Central memory CD4-positive, alpha-beta T cell (primary cell): ENCODE measurements at places on chromosomes 5 and 9.

DNA sequence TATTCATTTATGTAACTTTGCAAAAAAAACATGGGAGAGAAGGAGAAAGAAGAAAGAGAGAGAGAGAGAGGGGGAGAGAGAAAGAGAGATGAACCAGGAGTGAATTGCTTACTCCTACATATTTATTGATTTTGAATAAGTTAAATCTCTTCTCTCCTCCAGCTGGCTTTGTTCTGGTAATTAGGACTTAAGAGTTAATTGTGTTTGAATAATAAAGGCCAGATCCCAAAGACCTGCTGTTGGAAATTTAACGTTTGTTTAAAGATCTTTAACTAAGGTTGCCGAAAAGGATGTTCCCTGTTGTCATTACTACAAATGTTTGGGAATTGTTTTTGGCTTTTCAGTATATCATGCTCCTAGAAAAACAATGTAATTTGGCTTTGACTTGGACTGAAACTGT is 473.0 kb downstream of the TUSC1 start:
- no peak for DNase-seq

DNA sequence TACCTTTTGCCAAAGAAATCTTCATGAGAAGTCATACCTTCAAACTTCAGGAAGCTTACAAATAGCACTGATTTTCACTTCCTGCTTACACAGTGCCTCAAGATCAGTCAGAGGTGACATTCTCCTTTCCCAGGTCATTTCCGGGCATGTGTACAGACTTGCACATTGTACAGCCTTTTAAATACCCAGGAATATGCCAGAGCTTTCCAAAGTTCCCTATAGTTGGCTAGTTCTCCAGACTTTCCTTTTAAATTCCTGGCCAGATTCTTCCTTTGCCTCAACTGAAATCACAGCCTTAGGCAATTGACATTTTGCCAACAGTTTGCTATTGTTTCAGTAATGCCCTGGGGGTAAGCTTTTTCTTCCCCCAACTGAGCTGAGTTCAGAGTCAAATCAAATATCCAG is 47.2 kb downstream of the RFX3 start:
- peak; percentile 29 for DNase-seq

DNA sequence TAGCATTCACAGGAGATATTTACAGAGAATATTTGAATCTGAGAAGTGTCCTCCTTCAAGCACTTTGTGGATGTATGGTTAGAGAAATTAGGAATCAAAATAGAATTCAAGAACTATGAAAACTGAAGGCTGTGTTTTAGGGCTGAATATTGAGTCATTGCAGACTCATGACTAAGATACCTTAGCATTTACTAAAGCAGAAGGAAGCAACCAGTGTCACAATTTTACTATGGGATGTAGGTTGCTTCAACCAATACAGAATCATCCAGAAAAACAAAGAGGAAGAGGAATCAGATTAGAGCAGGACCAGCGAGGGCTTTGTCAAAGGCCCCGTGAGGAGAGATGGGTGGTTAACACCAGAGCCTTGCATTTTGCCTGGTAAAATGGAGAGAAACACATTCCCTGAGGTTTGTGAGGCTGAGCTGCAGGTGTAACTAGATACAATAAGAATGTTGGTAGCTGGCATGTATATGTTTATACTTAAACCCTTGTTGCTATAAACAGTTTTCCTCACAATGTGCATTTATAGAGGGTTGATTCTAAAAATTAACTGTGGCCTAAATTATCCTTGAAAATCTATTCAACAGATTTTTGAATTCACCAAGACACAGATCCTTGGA is 518.1 kb downstream of the AGTPBP1 start:
- no peak for DNase-seq

DNA sequence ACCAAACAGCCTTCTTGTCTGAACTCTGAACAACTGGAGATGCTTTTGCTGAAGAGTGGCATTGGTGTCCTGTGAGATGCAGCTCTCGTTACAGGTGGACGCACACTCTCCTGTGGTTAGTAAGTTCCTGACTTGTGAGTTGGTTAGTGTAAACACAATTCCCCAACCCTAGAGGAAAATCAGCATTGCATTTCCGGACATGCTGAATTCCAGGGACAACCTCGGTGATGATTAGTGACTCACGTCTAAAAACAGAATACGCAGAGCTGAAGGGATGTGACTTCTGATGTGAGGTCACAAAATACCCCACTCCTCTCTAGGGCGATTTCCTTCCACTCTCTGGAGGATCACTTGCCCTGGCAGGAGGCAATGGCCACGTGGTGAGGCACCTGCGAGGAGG is 5.0 kb downstream of the OR2V2 start:
- no peak for DNase-seq

DNA sequence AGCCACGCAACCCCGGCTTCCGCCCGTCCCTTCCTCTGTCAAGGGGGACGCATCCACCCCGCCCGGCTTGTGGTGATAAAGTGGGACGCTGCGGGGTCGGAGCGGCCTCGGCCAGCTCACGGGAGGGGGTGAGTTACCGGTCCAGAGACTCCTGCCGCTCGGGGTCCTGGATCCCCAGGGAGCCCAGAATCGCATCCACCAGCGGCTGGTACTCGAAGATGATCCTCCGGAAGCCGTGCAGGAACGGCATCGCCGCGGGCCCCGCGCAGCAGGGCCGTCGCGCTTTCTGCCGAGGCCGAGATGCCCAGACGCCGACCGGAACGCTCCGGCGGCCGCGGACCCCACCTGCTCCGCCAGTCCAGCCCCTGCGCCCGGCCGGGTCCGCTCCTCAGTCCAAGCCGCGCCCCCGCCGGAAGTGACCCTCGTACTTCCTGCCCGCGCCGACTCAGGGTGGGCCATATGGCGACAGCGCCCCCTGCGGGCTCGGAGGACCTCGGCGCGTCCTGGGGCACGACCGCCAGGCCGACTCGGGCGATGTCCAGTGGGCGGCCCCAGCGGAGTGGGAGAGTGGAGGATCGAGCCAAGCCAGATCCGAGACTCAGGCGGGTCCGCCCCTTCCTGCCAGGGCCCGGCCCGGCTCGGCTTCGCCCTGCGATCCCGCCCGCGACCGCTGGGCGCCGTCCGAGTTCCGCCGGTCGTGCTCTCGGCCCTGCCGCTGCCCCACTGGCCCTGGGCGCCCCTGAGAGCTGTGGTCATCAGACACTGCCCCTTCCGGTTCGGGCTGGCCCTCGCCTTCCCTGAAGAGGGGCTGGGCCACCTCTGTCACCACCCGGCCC is at the start of gene ASB6:
Gene ASB6, minus strand, starts transcription at position 402 of the 836 bp plus-strand sequence. Its CDS starts 152 bp downstream, at position 250.
- peak; percentile 84 for DNase-seq

- no peak for DNase-seq
Observed at GRCh38 chr9:130905125-130905901, 8.7 kb upstream of the QRFP start.

- DNase-seq: no peak
Observed at GRCh38 chr5:4480528-4481349, 659.4 kb upstream of the ADAMTS16 start.

DNA sequence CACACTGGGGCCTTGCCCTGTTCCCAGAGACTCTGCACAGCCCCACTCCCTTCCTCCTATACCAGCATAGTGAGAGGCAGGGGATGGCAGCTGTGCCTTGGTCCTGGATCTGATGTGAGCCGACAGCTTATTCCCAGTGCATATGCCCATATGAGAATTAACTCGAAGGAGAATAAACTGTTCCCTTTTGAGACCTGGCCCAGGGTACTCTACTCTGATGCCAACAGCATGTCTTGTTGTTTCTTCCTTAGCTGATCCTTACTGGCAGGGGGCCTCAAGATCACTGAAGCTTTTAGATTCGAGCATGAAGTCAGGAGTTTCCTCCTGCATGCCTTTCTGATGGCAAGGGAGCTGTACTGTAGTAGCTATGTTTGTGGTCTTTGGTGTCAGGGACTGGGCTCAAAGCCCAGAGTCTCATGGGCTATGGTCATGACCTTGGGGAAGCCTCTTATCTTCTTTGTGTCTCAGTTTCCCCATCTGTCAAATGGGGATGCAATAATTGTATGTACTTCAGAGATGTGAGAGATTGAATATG is 57.1 kb downstream of the DOCK2 start:
- no peak for DNase-seq

- no peak for DNase-seq
Observed at GRCh38 chr9:124482431-124483031, 24.7 kb downstream of the NR5A1 start.

GRCh38 chr5:178199581-178200434 is 4.5 kb upstream of the HNRNPAB start:
- DNase-seq: no peak
